Breast epithelium (tissue), 4 donors: ENCODE measurements at places on chromosomes 12 and 14. TPM values are rescaled to one million over a fixed set of nuclear protein-coding genes. Genes with fewer than 3 reads are reported as not detected.

DNA sequence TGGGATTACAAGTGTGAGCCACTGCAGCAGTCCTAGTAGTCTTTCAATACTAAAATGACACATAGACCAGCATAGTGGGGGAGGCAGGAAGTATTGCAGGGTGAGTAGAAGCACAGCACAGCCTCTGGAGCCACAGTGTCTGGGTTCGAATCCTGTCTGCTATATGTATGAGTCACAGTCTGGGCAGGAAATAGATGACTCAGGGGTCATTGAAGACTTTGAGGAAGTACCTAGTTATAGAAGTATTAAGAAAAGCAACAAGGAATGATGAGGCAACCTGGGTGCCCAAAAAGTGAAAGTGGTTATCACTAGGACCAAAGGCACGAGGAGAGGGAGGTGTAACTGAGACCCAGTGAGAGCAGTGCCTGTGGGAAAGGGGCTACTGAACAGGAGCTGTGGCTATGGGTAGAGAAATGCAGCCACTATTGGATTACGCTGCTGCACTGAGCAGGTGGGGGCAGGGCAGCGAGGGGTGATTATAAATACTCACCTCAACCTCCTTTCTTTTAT is 124.0 kb downstream of the PDE3A start:
- no peak overlapping the region for H3K4me3 ChIP-seq
- no peaks in the 10 kb centered on the region for H3K27me3 ChIP-seq
- H3K4me1 ChIP-seq: no peaks in the 10 kb centered on the region
- DNase-seq: no peak

DDX47 gene
- total RNA-seq: 60.0 TPM

GRCh38 chr12:120342175-120343038 is 14.8 kb upstream of the PLA2G1B start:
- H3K36me3 ChIP-seq: no peaks in the 10 kb centered on the region
- H3K4me3 ChIP-seq: no peak overlapping the region
- no peak for DNase-seq
- H3K4me1 ChIP-seq: no peaks in the 10 kb centered on the region

DNA sequence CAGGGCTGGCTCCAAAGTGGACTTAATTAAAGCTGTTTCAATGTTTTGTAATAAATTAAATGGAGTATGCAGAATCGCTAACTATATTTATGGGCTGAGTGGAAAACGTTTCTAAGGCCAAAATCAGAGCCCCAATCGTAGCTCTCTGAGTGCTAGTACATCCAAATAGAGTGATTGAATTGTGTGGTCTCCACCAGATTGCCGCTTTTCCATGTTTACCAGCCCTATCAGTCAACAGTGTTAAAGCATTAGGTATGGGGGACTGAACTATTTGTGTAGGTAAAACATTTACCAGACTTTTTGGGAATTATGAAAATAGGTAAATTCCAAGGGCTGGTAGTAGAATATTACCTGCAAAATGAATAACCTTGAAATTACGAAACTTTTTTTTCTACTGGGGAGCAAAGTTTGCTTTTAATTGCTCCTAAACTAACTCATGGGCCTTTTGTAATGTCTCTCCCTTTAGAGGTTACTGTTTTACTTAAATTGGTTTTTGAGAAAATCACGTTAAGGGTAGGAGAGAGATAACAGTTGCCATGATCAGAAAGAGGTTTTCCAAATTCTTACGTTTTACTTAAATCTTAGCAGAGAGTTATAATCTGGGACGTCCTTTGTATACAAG is 28.0 kb upstream of the METAP2 start:
- no peak overlapping the region for H3K27ac ChIP-seq
- H3K27me3 ChIP-seq: no peaks in the 10 kb centered on the region
- H3K4me1 ChIP-seq: no peaks in the 10 kb centered on the region
- no peaks in the 10 kb centered on the region for H3K36me3 ChIP-seq

GRCh38 chr14:54653712-54654469 is 87.0 kb downstream of the SAMD4A start:
- H3K36me3 ChIP-seq: no peaks in the 10 kb centered on the region
- peaks cover 7% of the 10 kb centered on the region for H3K4me1 ChIP-seq
- no peak for DNase-seq
- H3K4me3 ChIP-seq: no peak overlapping the region
- H3K27me3 ChIP-seq: no peaks in the 10 kb centered on the region

- H3K27me3 ChIP-seq: no peaks in the 10 kb centered on the region
- no peak overlapping the region for H3K27ac ChIP-seq
- DNase-seq: no peak
- H3K36me3 ChIP-seq: no peaks in the 10 kb centered on the region
- no peaks in the 10 kb centered on the region for H3K4me1 ChIP-seq
- H3K4me3 ChIP-seq: no peak overlapping the region
Observed at GRCh38 chr14:37816135-37816534, 220.7 kb downstream of the TTC6 start.

CSRP2 gene
- 38.3 TPM for total RNA-seq

GRCh38 chr14:105907276-105907675 is 380.9 kb downstream of the TMEM121 start:
- H3K27ac ChIP-seq: no peak overlapping the region
- H3K4me1 ChIP-seq: no peaks in the 10 kb centered on the region
- no peak for DNase-seq
- no peaks in the 10 kb centered on the region for H3K36me3 ChIP-seq
- H3K4me3 ChIP-seq: no peak overlapping the region
- H3K27me3 ChIP-seq: no peaks in the 10 kb centered on the region

GRCh38 chr14:97626088-97626487 is 828.9 kb downstream of the VRK1 start:
- H3K27me3 ChIP-seq: peaks cover 5% of the 10 kb centered on the region
- no peak for DNase-seq
- no peaks in the 10 kb centered on the region for H3K36me3 ChIP-seq
- no peak overlapping the region for H3K27ac ChIP-seq

DNA sequence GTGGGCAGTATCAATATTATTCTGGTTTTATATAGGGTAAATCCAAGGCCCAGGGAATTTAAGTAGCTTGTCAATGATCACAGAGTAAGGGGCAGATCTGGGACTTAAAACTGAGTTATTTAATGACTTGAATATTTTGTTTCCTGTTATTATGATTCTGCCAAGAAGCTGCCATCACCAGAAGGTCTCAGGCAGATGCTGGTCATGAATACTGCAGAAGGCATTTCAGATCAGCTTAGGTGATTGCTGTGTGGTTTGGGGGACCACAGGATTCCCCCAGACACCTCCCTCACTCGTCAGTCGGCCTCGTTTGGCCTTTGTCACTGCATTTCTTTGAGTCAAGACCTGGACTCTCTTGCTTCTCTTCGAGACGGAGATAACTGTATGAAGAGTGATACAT is 47.7 kb upstream of the EVL start:
- no peak overlapping the region for H3K4me3 ChIP-seq
- no peak for DNase-seq
- H3K27me3 ChIP-seq: no peaks in the 10 kb centered on the region

- no peak overlapping the region for H3K4me3 ChIP-seq
- H3K36me3 ChIP-seq: no peaks in the 10 kb centered on the region
- no peak for DNase-seq
- no peak overlapping the region for H3K27ac ChIP-seq
Observed at GRCh38 chr14:82536566-82536965, 1002.9 kb upstream of the SEL1L start.

DNA sequence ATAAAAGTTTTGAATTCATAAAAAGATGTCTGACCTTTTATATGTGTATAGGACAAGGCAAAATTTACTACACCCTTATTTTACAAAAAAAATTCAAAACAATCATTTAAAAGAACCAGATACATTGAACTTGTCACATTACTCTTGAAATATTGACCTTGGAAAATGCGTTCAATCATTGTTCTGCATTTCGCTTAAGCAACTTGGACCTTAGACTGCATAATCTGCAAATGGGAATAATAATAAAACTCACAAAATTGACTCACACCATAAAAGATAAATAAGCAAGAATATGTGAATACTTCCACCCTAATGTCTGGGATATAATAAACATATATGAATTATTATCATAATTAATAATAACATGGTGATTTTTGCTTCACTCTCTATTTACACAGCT is 69.4 kb upstream of the PTPRB start:
- no peak for DNase-seq
- no peaks in the 10 kb centered on the region for H3K36me3 ChIP-seq
- H3K4me3 ChIP-seq: no peak overlapping the region
- H3K27me3 ChIP-seq: no peaks in the 10 kb centered on the region

GRCh38 chr12:49019443-49020324 is 1.1 kb upstream of the PRKAG1 start:
- no peaks in the 10 kb centered on the region for H3K36me3 ChIP-seq
- H3K4me1 ChIP-seq: peaks cover 8% of the 10 kb centered on the region
- H3K4me3 ChIP-seq: peak overlapping the region; percentile 98
- DNase-seq: no peak
- no peaks in the 10 kb centered on the region for H3K27me3 ChIP-seq
- peak overlapping the region; percentile 94 for H3K27ac ChIP-seq

- peak; percentile 52 for DNase-seq
- peak overlapping the region; percentile 71 for H3K4me3 ChIP-seq
- no peaks in the 10 kb centered on the region for H3K4me1 ChIP-seq
- H3K27me3 ChIP-seq: no peaks in the 10 kb centered on the region
- no peak overlapping the region for H3K27ac ChIP-seq
- no peaks in the 10 kb centered on the region for H3K36me3 ChIP-seq
Observed at GRCh38 chr14:79279645-79280597, 931.4 kb downstream of the DIO2 start.

RHNO1 gene
- 4.3 TPM for total RNA-seq

KRT2 gene
- total RNA-seq: not detected

ASCL1 gene
- not detected for total RNA-seq

GRCh38 chr12:402029-402389 is 565 bp downstream of the CCDC77 start:
- no peak for DNase-seq
- no peaks in the 10 kb centered on the region for H3K36me3 ChIP-seq
- H3K27ac ChIP-seq: no peak overlapping the region
- peaks cover 3% of the 10 kb centered on the region for H3K4me1 ChIP-seq
- peak overlapping the region; percentile 67 for H3K4me3 ChIP-seq

ZDHHC22 gene
- total RNA-seq: not detected

DNA sequence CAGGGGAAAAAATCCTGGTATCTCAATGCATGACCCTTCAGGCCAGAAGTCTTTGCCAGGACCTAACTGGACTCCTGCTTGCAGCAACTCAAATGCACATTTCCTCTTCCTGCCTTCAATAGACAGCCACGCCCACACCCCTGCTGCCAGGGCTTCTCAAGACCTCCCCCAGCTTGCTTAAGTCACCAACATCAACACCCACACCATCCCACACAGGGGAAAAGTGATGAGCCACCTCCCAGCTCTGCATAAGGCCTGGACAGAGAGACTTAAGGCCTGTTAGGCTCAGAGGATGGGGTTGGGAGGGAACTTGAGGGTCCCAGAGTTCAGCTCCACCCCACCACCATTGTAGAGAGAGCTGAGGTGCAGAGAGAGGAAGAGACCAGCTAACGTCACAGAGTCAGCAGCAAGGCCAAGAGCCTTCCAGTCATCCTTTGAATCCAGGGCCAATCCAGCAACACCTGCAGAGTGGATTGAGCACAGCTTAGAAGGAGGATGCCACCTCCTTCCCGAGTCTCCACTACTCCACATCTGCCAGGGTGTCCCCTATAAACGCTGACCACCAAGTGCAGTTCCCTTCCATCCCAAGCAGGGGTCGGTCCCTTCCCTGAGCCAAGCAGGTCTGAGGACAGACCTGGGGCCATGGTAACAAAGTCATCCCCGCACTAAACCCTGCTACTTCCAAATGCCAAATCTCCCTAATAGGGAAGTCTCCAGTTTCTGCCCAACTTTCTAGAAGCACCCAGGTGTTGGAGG is 50.0 kb downstream of the KDM2B start:
- no peaks in the 10 kb centered on the region for H3K36me3 ChIP-seq
- H3K4me3 ChIP-seq: no peak overlapping the region
- H3K27me3 ChIP-seq: no peaks in the 10 kb centered on the region
- no peaks in the 10 kb centered on the region for H3K4me1 ChIP-seq

DNA sequence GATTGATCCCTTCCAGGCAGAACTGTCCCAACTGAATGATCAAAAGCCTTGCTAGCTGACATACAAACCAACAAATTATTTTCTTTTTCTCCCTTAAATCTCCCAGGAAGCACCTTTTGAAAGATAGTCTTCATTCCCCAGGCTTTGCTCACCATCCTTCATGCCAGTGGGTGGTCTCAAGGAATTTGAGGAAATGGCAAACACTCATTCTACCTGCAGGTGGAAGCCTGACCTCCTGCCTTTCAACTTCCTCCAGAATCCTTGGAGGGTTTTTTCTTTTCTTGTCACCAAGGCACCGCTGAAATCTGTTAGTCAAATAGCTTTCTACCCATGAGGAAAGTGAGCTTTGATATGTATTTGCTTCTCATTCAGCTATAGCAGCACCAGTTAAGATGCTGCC is 128.5 kb downstream of the WIF1 start:
- peak overlapping the region; percentile 23 for H3K27ac ChIP-seq
- H3K4me3 ChIP-seq: no peak overlapping the region
- H3K36me3 ChIP-seq: no peaks in the 10 kb centered on the region
- DNase-seq: no peak
- no peaks in the 10 kb centered on the region for H3K4me1 ChIP-seq

KRT78 gene
- total RNA-seq: not detected

LRRC43 gene
- 0.80 TPM for total RNA-seq

GRCh38 chr14:38583471-38583870 is 327.6 kb upstream of the CLEC14A start:
- no peak for DNase-seq
- H3K4me1 ChIP-seq: no peaks in the 10 kb centered on the region
- no peaks in the 10 kb centered on the region for H3K27me3 ChIP-seq
- no peaks in the 10 kb centered on the region for H3K36me3 ChIP-seq

- DNase-seq: no peak
- H3K27me3 ChIP-seq: no peaks in the 10 kb centered on the region
- H3K36me3 ChIP-seq: no peaks in the 10 kb centered on the region
- H3K27ac ChIP-seq: no peak overlapping the region
- no peaks in the 10 kb centered on the region for H3K4me1 ChIP-seq
- no peak overlapping the region for H3K4me3 ChIP-seq
Observed at GRCh38 chr12:68207276-68207675, 18.3 kb downstream of the IL26 start.

- H3K4me1 ChIP-seq: no peaks in the 10 kb centered on the region
- H3K27ac ChIP-seq: no peak overlapping the region
- DNase-seq: no peak
Observed at GRCh38 chr12:89072294-89073026, 279.8 kb downstream of the DUSP6 start.

STXBP6 gene
- total RNA-seq: 5.3 TPM

DNA sequence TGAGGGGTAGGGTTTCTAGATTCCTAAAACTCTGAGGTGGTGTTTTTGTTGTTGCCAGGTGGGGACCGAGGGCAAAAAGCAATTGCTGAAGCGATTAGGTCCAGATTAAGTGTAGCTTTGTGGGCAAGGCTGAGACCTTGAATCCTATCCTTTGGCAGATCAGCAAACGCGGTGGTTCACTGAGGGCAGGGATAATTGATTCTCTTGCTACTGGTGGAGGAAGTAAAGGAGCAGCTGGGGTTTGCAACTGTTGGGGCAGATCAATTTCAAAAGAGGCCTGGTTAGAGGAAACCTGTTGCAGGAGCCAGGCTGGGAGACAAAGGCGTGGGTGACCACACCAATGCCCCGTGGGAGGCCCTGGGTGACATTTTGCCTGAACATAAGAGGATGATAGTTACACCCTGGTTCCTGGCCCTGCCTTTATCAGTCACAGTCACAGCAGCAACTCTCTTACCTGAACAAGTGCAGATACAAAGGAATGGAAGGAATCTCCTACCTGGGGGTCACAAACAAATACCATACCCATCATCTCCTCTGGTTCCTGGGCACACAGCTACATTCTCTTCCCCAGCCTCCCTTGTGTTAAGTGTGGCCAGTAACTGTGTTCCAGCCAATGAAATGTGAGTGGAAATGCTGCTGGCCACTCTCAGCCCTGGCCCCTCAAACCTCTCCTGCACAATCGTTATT is 43.3 kb upstream of the RASSF3 start:
- no peaks in the 10 kb centered on the region for H3K27me3 ChIP-seq
- no peak overlapping the region for H3K4me3 ChIP-seq
- no peak for DNase-seq
- H3K27ac ChIP-seq: peak overlapping the region; percentile 54
- H3K4me1 ChIP-seq: no peaks in the 10 kb centered on the region
